Renal cortical epithelial cell (primary cell): ENCODE measurements at places on chromosomes 11 and 22. TPM values are rescaled to one million over a fixed set of nuclear protein-coding genes. Genes with fewer than 3 reads are reported as not detected.

DNA sequence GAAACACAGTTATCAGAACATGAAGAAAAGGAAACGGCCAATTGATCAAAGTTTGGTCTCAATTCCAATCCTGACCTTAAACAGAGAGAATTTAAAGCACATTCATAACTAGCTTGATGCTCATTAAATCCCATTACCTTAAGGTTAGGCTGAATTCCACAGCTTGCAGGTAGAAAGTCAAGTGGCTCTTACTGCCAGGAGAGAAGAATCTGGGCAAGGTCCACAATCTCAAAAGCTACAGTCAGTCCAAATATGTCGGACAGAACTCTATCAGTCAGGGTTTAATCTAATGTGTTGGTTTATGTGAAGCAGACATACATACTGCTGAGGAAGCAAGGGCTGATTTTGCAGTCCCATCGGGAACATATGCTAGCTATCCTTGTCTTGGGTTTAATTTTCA, 348.8 kb downstream of the SOX6 start:
- DNase-seq = no peak

- DNase-seq = peak; percentile 45
Observed at GRCh38 chr11:64870176-64870892, 8.1 kb downstream of the EHD1 start.

Gene OR52E6
- total RNA-seq = not detected in 2 replicates

DNA sequence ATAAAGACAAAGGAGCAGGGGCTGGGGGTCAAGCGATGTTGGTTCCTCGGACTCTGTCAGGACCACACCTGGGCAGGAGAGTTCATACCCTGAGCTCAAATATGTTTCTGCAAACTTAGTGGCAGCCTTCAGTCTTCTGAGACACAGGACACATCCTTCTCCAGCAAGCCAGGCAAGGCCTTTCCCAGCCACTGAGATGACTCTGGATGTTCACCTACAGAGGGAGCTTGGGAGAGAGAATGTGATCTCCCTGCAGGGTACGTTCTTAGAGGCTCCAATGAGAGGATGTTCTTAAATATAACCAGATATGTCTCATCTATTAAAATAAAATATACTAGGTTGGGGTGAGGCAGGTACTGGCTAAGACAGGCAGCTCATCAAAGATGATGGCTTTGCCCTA, 461.5 kb downstream of the OPCML start:
- DNase-seq = no peak

GRCh38 chr11:34339149-34340064, 18.4 kb downstream of the ABTB2 start:
- peak; percentile 89 for DNase-seq

DNA sequence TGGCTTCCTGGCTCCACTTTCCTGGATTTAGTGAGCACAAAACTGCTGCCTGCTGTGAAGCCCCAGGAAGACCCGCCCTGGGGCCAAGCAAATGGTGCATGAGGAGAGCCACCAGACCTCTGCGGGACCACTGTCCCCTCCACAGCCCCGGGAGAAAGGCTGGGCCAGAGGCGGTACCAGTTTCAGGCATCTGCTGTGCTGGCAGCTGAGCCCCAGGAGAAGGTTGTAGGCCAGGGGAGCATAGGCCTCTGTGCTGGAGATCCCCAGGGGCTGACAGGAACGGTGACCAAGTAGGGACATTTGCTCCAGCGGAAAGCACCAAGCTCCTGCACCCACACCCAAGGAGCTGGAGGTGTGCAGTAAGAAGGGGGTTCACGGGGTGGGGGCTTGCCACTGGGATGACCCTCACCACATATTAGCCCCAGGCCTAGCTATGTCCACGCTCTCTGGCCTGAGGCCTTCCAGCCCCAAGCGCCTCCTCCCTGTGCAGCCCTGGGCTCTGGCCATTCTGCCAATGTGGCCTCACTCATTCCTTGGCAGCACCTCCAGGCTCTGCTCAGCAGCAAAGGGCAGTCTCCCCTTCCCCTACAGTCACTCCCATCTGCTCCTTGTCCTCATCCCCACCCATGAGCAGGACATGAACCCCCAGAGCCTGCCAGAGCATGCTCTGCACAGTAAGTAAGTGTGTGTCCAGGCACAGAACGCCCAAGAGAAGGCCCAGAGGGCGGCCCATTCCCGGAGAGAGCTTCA, 24.0 kb upstream of the COMT start:
- no peak for DNase-seq

DNA sequence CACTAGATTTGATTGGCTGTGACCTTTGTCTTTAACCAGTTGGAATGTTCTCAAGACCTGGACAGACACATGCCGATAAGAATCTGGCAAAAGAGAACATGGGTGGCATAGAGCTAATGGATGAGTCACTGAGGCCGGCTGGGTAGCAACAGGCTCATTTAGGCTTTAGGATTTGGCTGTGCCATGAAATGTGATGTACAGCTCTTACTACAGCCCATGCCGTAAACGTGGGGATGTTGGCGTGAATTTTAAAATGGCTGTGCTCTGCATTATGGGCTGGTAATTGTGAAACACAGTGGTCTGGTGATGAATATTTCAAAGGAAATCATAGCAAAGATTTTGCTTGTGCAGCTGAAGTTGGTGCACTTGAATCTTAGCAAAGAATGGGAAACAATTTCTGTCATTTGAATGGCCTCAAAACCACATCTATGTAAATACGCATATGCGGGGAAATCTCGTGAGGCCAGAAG, 332.4 kb downstream of the TBC1D22A start:
- DNase-seq = no peak

GRCh38 chr11:74312326-74312725, 886 bp upstream of the P4HA3 start:
- DNase-seq = peak; percentile 67

DNA sequence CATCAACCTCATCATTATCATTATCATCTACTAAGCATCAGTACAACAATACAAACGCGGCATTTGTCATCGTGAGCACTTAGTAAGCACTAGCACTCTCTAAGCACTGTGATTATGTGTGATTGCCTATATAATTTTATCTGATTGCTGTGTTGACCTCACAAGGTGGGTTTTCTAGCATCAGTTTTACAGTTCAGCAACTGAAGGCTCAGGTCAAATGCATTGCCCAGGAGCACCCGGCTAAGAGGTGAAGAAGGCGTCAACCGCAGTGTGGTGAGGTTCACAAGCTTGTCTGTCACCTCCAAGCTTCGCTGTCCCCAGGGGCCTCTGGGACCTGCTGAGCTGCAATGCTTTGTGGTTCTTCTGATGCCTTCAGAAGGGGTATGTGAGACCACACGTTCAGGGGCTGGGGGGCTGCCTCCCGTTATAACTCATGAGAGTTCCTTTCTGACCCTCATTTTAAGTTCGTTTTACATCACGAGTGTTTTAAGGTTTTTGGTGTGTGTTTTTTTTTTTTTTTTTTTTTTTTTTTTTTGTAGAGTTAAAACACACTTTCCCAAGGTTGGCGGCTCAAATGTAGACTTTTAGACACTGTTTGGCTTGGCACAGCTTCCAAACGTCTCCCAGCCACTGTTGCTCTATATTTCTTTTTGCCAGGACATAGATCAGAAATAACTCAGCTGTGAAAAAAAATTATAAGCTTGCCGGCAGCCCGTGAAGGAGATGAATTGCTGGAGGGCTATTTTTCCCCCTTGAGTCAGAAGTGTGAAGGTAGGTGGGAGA, 33.8 kb upstream of the SCUBE1 start:
- no peak for DNase-seq

Gene APOL4
- total RNA-seq = not detected in 2 replicates

Gene ESAM
- total RNA-seq = 0.50 and 1.4 TPM in 2 replicates

GRCh38 chr11:131094827-131095226, 178.5 kb upstream of the SNX19 start:
- no peak for DNase-seq

Gene LRRC55
- not detected in 2 replicates for total RNA-seq

Gene MTNR1B
- not detected in 2 replicates for total RNA-seq

Gene PIK3IP1
- 28.5 and 30.9 TPM in 2 replicates for total RNA-seq

DNA sequence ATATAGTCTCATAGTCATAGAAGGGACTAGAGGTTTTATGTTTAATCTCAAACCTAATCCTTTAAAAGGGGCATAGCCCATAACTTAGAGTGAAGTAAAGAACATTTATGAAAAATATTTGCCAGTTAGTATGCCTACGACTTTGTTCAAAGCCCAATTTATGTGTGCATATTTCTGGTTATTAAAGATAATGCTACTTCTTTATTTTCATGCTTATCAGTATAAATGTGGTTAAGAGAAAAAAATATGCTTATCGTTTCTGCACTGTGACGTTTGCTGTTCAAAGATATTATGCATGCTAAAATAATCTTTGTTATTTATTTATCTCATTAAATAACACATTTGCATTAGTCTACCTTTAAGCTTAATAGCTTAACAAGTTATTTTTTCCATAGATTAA, 343.9 kb downstream of the DYNC2H1 start:
- no peak for DNase-seq

GRCh38 chr22:49705972-49706352, 121.7 kb downstream of the BRD1 start:
- DNase-seq = no peak

GRCh38 chr11:27124514-27125264, 84.1 kb downstream of the BBOX1 start:
- DNase-seq = peak; percentile 46

DNA sequence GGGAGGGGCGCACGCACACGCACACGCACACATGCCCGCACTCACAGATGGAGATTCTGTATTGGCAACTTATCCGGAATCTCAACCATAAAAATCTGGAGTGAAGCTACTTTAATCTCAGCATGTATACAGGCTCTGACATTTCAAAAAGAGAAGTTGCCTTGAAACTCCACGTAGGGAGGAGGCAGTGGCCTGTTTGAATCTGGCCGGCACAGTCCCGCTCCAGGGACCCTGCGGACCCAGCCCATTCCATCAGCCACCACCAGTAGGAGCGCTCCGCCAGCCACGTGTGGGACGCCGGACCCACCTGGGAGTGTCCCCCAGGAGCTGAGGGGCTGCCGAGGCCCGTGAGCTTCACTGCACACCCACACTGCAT, 1.9 kb upstream of the SYT8 start:
- no peak for DNase-seq

DNA sequence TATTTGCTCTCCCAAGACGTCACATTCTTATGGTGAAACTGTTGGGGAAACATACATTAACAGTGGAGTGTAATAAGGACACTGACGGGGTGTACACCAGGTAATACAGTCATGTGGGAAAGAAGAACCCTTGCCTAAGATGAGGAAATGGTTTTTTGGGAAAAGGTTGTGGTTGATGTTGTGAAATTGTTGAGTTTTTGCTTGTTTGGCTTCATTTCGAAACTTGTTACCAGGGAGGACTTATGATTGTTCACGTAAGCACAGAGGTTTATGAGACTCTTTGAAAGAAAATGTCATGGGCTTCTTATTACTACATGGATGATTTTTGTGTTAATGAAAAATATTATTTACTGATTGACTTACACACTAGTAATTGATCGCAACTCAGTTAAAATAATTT, 16.8 kb downstream of the ANO3 start:
- no peak for DNase-seq

Gene MLC1
- total RNA-seq = not detected in 2 replicates

- DNase-seq = peak; percentile 74
Observed at GRCh38 chr11:32176223-32176934, 85.5 kb downstream of the RCN1 start.

- DNase-seq = peak; percentile 58
Observed at GRCh38 chr11:94767701-94768601, at the start of gene AMOTL1. AMOTL1 (plus strand) TSS chr11:94768356; CDS start chr11:94768512, 156 bp downstream.

Gene RANBP1
- 173 and 360 TPM in 2 replicates for total RNA-seq

DNA sequence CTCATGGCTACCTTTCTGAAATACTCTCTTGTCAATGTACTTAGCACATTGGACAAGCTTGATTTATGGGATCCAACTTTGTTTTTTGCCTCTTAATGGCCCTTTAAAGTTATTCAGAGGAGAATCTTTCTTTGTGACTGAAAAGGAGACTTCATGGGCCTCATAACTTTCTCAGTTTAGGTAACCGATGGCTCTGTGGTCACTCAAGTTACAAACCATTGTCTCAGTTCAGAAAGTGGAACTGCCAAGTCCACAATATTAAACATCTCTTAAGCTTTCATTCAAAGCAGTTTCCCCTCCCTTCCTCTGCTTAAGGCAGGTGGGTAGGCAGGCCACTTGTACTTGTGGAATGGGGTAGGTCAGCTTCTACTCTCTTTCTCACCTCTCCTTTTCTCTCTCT, 12.3 kb upstream of the ARL14EP start:
- peak; percentile 17 for DNase-seq

Gene GGTLC3
- total RNA-seq = not detected in 2 replicates

Gene TSPAN32
- not detected in 2 replicates for total RNA-seq

DNA sequence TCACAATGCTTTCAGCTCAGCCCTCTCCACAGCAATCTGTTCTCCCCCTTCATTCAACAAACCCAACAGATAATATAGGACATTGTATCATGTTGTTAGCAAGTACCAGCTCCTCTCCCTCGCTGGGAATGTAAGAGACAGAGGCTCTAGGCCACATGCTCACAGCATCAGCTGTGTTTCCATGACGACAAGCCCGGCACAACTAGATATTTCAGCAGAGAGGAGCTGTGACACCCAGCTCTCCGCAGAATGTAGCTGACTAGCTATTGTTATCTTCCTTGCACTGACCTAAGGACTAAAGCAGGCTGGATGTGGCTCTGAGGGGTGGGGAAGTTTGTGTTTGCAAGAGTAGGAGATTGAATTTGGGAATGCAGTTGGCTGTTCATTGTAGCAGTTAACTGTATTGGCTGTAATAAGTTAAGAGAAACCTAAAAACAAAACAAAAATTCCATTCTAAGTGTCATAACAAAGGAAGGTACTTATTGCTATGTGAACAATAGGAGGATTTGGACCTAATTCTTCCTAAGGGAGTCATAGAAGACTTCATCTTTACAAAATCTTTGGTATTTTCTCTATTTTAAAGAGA, 28.0 kb upstream of the RRAS2 start:
- DNase-seq = no peak

DNA sequence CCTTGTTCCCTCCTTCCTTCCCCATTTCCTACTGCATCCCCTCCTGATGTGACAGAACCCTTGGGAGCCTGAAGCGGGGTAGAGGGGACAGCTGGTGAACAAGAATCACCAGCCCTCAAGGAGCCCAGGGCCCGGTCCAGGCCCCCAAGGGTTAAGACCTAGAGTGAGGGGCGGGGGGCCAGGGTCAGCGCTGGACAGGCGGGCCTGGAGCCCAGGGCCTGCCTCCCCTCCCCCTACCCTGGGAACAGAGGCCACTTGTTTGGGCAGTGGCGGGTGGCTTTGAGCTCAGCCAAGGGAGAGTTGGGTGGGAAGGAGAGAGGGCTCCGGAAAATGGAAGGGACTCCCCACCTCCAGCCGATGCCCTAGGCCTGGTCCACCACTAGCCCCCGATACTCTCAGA, 2.1 kb downstream of the ARAP1 start:
- DNase-seq = no peak

DNA sequence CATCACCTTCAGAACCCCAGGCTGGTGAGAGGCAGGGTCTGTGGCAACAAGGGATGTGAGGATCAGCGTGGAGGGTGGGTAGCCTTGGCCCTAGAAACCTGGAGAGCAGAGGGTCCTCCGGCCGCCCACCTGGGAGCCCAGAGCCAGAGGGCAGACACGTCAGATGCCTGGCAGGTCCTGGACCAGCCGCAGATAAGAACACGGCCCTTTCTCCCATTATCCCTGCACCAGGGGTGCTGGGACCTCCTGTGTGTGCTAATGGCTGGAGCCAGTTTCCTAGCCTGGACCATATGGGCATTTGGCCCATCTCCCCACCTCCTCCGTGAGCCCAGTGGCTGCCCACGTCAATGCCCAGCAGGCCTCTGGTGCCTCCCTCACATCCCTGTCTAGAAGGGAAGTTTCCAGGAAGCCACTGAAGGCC, 88.4 kb downstream of the MORC2 start:
- no peak for DNase-seq

Gene LMNTD2
- 0.69 and 1.7 TPM in 2 replicates for total RNA-seq
